Activated CD4-positive, alpha-beta T cell treated with anti-CD3 and anti-CD28 coated beads for 36 hours (primary cell): ENCODE measurements at places on chromosomes 1 and 21. TPM values are rescaled to one million over a fixed set of nuclear protein-coding genes. Genes with fewer than 3 reads are reported as not detected.

CYP4X1 gene
- not detected for total RNA-seq

FABP3 gene
- not detected for total RNA-seq

CENPL gene
- 26.1 TPM for total RNA-seq

PGLYRP3 gene
- not detected for total RNA-seq

CFAP57 gene
- 0.11 TPM for total RNA-seq

CHIA gene
- total RNA-seq, result not detected

TMEM63A gene
- total RNA-seq, result 48.0 TPM

OR10Z1 gene
- total RNA-seq, result not detected

SPRR1A gene
- not detected for total RNA-seq

GRCh38 chr1:24369199-24369598 is 44.4 kb downstream of the STPG1 start:
- H3K4me3 ChIP-seq, result no peak overlapping the region
- no peak overlapping the region for H3K27ac ChIP-seq
- H3K27me3 ChIP-seq, result no peaks in the 10 kb centered on the region
- H3K36me3 ChIP-seq, result peaks cover 4% of the 10 kb centered on the region
- DNase-seq, result no peak
- peaks cover 14% of the 10 kb centered on the region for H3K4me1 ChIP-seq

DNA sequence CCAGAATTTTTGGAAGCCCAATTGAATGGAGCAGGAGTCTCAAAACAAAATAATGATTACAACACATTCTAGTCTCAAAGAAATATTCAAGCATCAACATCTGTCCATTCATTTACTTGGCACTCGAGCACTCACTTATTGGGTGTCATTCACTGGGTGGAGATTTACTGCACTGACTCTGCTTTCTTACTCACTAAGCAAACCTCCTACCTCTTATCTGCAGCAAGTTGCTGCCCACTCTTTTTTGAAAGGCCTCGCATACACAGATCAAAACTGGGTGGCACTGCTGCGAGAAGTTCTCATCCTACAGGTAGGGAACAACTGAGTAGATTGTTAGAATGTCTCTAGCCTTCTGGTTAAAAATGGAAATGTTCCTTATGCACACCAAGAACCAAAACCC is 18.0 kb downstream of the RHBDL2 start:
- H3K36me3 ChIP-seq, result no peaks in the 10 kb centered on the region
- DNase-seq, result peak; percentile 49
- H3K4me3 ChIP-seq, result no peak overlapping the region

DNA sequence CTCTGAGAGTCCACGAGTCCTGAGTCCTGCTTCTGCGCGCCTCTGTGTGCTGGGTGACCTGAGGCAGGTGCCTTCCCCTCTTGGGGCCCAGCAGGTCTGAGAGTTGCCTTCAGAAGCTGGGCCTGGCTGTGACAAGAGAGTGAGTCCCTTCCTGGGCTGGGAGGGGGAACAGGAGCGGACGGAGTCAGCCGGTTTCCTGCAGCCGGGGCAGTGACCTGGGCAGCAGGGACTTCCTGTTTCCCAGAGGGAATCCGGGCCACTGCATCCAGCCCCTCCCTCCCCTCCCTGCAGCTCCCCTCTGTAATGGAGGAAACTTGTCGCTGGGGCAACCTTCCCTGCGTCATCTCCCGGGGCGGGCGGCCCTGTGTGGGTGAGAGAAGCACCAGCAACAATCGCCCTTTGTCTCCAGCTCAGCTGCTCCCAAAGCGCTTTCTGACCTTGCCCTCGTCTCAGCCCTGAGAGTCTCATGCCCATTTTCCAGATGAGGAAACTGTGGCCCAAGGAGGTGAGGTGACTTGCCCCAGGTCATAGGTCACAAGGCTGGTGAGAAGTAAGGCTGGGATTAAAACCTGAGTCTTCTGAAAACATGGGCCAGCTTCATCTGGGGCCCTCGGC is 61.1 kb downstream of the SDC3 start:
- H3K4me1 ChIP-seq, result no peaks in the 10 kb centered on the region
- no peak for DNase-seq
- peaks cover 44% of the 10 kb centered on the region for H3K27me3 ChIP-seq
- no peak overlapping the region for H3K4me3 ChIP-seq

- peaks cover 3% of the 10 kb centered on the region for H3K4me1 ChIP-seq
- no peak overlapping the region for H3K27ac ChIP-seq
- H3K36me3 ChIP-seq, result peaks cover 7% of the 10 kb centered on the region
- H3K27me3 ChIP-seq, result no peaks in the 10 kb centered on the region
Observed at GRCh38 chr1:16275591-16275990, 38.6 kb upstream of the CPLANE2 start.

DNA sequence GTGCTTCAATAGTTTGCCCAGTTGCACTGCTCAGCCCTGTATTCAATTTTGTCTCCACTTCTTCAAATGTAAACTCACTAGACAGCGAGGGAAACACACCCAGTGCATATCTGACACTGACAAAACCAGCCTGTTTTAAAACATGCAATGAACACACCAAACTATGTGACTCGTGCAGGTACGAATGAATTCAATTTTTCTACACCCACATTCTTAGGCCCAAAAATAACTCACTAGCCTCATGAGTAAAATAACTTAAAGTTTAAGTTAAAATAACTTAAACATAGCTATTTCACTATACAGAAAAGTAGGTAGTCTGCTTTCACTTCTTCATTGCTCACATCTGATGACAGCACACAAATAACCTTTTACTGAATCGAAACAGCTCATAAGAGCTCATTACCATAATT is 21.1 kb downstream of the TTC13 start:
- peaks cover 26% of the 10 kb centered on the region for H3K36me3 ChIP-seq
- no peak overlapping the region for H3K27ac ChIP-seq
- H3K27me3 ChIP-seq, result no peaks in the 10 kb centered on the region
- DNase-seq, result no peak

DNA sequence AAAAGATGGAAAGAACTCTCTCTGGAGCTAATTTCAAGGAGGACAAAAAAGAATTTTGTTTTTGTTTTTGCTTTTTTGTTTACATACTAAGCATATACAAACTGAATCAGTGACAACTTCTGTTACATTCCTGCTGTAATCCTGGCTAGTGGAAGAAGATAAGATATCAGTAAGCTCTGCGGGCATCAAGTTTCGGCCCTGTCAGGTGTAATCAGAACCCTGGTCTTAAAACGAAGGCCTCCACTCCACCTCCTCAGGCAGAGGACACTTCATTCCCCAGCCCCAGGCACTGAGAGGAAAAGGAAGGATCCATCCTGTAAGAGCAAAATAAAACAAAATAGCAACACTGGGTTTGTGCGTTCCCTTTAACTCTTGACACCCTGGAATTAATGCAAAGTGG is 88.9 kb upstream of the ARHGAP29 start:
- H3K27ac ChIP-seq, result no peak overlapping the region
- no peak for DNase-seq
- peaks cover 41% of the 10 kb centered on the region for H3K27me3 ChIP-seq
- no peaks in the 10 kb centered on the region for H3K36me3 ChIP-seq

DNA sequence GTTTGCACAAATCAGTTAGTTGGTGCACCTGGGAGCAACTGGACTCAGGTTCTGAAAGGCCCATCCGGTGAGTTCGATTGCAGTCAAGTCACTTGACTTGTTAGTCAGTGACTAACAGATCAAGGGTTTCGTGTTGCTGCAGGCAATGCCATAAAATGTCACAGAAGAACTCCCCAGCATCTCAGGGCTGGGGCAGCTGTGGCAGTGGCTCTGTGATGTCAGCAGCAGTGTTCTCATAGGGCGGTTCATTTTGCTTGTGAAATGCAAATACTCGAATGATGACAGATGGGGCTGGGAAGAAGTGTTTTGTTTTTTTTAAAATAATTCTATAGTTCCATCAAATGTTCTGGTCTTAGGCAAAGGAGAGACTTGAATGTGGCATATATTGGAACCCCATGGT is 287.8 kb downstream of the LMX1A start:
- no peaks in the 10 kb centered on the region for H3K27me3 ChIP-seq
- no peaks in the 10 kb centered on the region for H3K4me1 ChIP-seq
- H3K36me3 ChIP-seq, result no peaks in the 10 kb centered on the region
- H3K27ac ChIP-seq, result no peak overlapping the region

DNA sequence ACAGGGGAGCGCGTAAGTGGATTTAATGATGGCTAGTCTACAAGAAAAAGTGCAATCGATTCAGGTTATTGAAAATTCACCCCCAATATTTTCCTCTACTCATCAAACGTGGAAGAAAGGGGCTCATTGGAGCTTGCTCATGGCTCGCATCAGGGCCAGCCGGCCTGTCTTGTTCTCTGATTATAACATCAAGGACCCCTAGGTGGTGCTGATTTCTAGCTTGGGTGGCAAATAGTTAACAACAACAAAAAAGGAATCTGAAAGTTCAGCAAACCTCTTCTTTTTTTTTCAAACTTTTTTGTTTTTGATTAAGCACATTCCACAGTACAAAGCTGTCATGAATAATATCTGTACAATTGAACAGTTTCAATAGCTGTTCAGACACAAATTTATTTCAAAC is 35.8 kb upstream of the SOD1 start:
- H3K27me3 ChIP-seq, result peaks cover 1% of the 10 kb centered on the region
- H3K4me1 ChIP-seq, result peaks cover 9% of the 10 kb centered on the region
- H3K27ac ChIP-seq, result no peak overlapping the region
- H3K36me3 ChIP-seq, result no peaks in the 10 kb centered on the region

DNA sequence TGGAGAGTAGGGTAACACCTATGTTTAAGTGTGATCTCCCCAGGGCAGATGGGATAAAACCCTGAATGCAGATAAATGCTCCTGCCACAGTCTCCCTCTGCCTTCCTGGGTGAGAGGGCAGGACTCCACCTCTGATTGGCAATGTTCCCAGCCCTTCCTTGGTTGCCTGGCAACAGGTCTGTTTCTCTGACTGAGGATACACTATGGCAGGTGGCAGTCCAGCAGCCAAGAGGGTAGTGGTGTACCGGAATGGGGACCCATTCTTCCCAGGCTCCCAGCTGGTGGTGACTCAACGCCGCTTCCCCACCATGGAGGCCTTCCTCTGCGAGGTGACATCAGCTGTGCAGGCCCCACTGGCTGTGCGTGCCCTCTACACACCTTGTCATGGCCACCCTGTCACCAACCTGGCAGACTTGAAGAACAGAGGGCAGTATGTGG is at the start of gene DCDC2B:
DCDC2B (plus strand) TSS at position 199 of the 438 bp plus-strand sequence; CDS start at position 204, 5 bp downstream.
- no peak within 1 kb of the TSS for H3K4me3 ChIP-seq
- peaks cover 8% of the 10 kb centered on the region for H3K36me3 ChIP-seq
- DNase-seq, result no peak
- no peak within 1 kb of the TSS for H3K27ac ChIP-seq
- peaks cover 13% of the 10 kb centered on the region for H3K4me1 ChIP-seq

GRCh38 chr21:16563795-16564194 is 834.0 kb downstream of the USP25 start:
- no peaks in the 10 kb centered on the region for H3K36me3 ChIP-seq
- H3K4me1 ChIP-seq, result no peaks in the 10 kb centered on the region
- DNase-seq, result no peak
- H3K4me3 ChIP-seq, result no peak overlapping the region
- no peak overlapping the region for H3K27ac ChIP-seq

DNA sequence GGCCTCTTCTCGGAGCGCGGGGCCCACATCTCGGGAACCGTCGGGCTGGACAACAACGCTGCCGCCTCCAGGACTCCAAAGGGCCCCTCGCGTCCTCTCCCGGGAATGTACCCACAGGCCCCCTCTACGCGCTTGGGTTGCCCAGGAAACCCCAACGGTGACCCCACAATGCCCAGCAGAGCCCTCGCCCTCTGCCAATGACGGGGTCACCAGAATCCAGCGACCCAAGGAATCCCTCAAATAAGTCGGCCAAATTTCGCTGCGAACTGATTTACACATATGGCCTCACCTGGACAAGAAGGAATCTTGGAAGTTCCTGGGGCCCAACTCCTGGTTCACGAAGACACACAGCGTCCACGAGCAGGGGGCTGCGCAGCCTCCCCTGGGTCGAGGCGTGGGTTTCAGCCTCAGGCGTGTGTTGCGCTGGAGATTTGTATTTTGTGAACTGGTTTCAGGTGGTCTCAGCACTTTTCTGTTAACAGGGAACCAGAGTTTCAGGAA is 78.1 kb downstream of the DESI2 start:
- H3K36me3 ChIP-seq, result no peaks in the 10 kb centered on the region
- DNase-seq, result no peak
- no peak overlapping the region for H3K27ac ChIP-seq

- no peak overlapping the region for H3K4me3 ChIP-seq
- H3K4me1 ChIP-seq, result no peaks in the 10 kb centered on the region
- H3K27me3 ChIP-seq, result no peaks in the 10 kb centered on the region
- no peaks in the 10 kb centered on the region for H3K36me3 ChIP-seq
- H3K27ac ChIP-seq, result no peak overlapping the region
- no peak for DNase-seq
Observed at GRCh38 chr1:73197972-73198371, 915.6 kb upstream of the NEGR1 start.

DNA sequence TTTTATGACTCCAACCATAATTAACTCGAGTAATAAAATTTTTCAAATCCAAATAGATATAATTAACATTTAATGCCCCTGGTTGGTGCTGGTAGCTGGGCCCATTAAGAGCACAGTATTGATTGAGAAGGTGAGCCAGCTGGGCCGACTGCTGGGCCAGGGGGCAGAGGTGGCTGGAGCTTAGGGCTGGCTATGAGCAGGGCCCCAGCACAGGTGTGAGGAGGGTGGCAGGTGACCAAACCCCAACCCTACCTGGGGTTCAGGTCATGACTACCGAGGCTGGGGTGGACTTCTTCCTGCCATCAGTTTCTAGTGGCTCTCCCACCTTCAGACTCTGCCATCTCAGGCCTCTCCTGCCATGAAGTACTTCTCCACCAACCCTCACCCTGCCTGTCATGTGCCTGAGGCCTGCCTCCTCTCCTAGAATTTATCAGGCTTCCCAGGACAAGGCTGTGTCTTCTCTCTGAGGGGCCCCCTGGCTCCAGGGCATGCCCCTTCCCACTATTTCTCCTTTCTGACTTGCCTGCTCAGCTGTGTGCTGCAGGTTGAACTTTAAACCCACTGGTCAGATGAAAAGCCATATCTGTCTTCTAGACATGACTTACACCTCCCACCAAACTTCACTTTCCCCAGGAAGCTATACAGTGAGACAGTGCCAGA is 85.6 kb downstream of the TMEM53 start:
- no peak overlapping the region for H3K27ac ChIP-seq
- peaks cover 2% of the 10 kb centered on the region for H3K27me3 ChIP-seq
- no peak overlapping the region for H3K4me3 ChIP-seq
